ENCODE measurements at places on chromosomes 2 and 18.

DNA sequence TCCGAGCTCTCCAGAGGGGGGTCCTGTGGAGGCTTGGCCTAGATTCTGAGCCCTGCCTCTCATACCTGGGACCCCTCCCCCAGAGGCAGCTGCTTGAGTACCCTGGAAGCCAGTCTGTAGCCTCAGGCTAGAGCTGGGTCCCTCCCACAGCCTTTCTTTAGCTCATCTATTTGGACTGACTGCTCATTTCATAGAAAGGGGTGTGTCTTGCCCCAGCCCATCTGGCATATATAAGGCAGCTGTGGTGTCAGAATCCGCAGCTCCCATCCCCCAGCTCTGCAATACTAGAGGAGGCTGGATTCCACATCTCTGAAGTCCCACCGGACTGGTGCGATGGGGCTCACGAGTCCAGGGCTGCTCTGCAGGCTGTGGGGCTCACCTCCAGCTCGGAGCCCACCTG lies 26.1 kb downstream of the MPHOSPH10 start:
- DNase-seq = no peak

GRCh38 chr2:137837830-137838229 lies 126.4 kb upstream of the HNMT start:
- DNase-seq = no peak

- DNase-seq = no peak
Measured at GRCh38 chr2:69693059-69693774, 48.7 kb upstream of the ANXA4 start.

DNA sequence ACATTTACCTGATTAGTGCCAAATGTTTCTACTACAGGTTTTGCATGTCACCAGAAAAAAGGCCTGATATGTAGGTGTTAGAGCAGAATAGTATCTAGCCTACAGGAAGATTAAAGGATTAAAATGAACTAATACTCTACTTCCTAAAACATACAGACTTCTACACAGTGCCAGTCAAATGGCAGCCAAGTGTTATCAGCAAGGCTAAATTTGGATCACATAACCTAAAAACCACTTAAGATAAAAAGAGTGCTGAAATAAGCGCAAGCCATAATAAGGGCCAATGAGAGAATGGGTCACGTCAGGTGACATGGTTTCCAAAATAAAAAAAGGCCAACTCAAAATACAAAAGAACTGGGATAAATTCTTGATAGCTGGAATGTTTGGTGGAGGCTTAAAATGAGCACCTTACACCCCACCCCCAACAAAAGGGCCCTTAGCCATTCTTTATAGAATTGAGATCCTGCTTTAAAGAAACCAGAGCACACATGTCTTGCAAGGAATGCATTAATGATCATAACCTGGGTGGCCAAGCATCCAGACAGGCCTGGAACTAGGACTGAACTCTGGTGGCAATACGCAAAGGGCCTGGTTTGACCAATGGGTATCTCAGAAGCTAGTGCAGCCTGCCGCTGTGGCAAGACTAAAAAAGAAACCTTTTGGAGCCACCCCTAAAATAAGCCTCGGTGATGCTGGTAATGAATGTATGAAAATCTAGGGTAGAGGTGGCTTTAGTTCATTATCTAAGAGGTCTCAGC lies 32.4 kb downstream of the IRS1 start:
- no peak for DNase-seq

- DNase-seq = no peak
Measured at GRCh38 chr2:136012315-136012714, 26.9 kb upstream of the DARS1 start.

DNA sequence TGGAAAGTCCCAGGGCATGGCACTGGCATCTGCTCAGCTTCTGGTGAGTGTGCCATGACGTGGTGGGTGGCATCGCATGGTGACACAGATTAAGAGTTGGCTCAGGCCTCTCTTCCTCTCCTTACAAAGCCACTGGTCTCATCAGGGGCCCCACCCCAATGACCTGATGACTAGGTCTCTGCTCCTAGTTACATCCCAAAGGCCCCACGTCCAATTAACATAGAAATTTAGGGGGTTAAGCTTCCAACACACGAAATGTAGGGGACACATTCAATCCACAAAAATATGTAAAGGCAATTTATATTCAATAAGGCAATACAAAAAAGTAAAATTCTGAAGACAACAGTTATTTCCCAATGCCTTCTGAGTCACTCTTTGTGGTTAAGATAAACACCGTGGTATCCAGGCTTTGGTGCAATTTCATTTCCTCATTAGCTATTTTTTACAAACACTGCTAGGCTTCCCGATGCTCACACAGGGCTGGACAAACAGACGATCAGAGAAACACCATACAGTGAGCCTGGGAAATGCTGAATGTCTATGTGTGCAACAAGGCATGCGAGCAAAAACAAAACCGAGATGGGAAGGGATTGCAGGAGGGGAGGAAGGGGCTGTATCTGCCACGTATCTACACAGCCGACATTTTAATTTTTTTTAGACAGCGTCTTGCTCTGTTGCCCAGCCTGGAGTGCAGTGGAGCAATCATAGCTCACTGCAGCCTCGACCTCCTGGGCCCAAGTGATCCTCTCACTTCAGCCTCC lies 67.2 kb downstream of the MBP start:
- peak; percentile 98 for DNase-seq

DNA sequence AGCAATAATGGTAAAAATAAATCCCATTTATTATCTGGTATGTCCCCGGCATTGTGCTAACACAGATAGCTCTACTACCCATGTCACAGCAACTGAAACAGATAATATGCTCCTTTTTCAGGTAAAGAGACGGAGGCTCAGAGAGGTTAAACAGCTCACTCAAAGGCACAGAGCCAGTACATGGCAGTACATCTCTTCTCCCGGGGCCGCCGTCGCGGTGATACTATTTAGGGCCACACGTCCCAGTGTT lies 693 bp upstream of the PDK1 start:
- DNase-seq = no peak

Measured in fibroblast of lung (primary cell).